ENCODE measurements at places on chromosomes 1 and 21. TPM values are rescaled to one million over a fixed set of nuclear protein-coding genes. Genes with fewer than 3 reads are reported as not detected.

- DNase-seq: no peak
These were observed 5.5 kb upstream of the TRAPPC10 start for GRCh38 chr21:44006656-44007055.

GRCh38 chr1:10528066-10529014 lies 53.6 kb downstream of the PEX14 start:
- DNase-seq: peak; percentile 85

DNA sequence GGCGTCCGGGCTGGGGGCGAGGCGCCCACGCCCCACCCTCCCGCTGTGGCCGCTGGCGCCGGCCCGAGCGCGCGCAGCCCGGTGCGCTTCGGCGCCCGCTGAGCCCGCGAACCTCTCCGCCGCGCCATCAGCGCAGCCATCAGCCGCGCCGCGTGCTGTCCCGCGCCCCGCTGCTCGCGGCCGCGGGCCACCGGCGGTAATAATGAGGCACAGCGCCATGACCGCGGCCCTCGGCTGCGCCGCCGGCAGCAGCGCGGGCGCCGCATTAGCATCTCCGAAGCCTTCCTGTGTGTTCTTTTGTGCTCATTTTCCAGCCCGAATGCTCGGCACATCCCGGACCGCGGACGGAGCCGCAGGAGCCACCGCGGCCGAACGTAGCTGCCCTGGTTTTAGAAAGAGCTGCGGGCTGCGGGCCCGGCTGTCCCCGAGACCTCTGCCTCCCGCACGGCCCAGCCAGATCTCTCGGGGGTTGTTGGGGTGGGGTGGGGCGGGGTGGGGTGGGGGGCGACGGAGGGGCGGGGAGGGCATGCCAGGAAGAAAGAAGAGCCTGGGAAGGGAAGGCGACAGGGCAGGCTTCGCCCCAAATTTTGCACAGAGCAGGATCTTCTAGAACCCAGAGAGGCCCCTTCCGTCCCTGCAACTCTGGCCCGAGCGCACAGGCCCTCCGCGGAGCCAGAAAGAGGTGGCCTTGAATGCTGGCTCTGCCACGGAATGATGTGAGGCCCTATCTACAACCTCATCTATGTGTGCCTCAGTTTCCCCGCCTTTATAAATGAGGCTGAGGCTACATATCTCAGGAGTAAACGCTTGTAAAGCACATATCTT lies 55.3 kb downstream of the RRAGC start:
- no peak for DNase-seq

Gene OPRD1
- not detected for total RNA-seq

Gene PTGER3
- total RNA-seq: 0.75 TPM

DNA sequence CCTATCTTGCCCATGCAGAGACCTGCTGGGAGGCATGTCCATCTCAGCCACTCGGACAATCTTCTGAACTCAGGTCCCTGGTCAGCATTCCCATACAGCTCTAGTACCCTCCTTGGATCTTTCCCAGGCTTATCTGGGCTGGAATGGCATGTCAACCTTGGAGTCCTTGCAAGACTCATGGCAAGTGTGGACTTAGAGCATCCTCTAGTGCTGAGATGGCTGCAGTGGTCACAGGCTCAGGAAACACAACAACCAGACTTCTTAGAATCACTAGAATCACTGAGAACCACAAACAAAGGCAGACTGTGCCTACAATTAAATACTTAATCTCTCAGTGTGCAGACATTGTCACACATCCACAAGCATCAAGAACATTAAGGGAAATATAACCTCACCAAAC lies 73.1 kb upstream of the TSHB start:
- peak; percentile 3 for DNase-seq

Gene CD2
- not detected for total RNA-seq

- DNase-seq: no peak
These were observed 92.2 kb upstream of the TRABD2B start for GRCh38 chr1:48089356-48089891.

- DNase-seq: no peak
These were observed 2.5 kb downstream of the COL6A2 start for GRCh38 chr21:46100426-46100825.

Gene BSDC1
- 56.7 TPM for total RNA-seq

Gene IL10
- total RNA-seq: not detected

- DNase-seq: no peak
These were observed 628.6 kb downstream of the KCNT2 start for GRCh38 chr1:195979646-195980045.

Gene CD5L
- not detected for total RNA-seq

Gene CA14
- not detected for total RNA-seq

Gene C4BPA
- total RNA-seq: not detected

DNA sequence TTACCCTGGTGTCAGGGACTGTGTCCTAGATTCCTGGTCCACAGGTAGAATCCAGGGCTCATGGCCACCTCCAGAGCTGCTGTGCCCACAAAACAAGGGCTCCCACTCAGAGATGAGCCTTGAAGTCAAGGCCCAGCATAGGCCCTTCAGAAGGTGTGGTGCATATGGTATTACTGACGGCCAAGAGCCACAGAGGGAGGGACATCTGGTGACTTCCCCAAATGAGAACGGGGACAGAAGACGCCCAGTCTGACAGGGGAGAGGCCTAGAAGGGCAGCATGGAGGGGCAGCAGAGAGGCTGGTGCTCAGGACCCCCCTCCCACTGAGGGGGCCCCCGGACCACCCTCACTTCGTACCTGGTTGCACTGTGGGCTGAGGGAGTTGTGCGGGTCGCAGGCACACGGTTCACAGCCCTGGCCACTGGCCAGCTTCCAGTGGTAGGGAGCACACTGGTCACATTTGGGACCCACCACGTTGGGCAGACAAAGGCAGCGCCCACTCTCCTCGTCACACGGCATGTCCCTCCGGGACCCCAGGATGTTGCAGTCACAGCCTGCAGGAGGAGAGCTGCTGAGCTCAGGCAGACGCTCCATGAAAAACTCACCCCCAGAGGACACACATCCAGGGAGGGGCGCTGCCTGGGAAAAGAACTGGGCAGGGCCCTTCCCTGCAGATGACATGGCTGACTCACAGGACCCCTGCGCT lies 25.0 kb downstream of the LAMB3 start:
- no peak for DNase-seq
